ENCODE measurements at places on chromosomes 5 and 9.

DNA sequence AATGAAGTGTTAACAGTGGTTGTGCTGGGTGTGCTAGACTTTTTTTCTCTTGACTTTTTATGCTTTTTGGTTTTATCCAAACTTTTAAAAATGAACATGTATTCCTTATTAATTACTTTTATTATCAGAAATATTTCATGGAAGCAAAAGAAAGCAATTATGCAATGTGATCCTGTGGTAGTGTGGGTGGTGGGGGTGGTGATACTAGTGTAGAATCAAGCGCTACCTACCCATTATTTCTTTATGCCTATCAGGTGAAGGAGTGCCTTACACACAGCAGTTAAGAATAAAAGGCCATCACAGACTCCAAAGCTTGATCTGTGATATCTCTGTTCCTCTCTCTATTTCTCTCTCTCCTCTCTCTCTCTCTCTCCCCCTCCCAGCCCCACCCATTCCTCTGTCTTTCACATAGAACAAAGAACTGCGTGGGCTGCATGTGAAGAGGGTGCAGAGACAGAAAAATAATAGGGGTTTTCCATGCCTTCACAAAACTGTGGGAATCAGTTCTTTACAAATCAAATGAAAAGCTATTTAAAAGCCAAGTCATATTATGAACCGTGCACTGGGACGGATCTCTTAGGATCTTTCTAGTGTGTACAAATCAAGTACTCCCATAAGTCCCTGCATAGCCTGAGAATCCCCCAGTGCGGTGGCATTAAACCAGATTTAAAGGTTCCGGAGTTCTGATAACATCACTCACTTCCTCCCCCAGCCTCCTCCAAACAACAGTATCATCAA is 351.2 kb downstream of the RAB3C start:
- no peak for DNase-seq

DNA sequence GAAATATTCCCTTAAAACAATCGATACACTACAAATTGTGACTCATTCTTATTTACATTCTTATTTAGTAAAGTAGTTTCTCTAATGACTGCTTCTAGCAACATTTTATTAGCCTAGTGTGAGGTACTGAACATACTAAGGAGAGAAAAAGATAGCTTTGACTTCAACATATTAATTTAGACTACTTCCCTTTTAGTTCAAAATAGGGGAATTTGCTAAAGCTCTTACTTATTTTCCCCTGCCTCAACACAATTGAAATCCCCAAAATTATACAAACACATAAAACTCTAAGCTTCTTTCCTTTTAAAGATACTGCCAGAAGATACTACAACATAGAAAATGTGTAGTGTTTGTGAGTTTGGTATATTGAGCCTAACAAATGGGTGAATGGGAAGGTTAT is 55.2 kb downstream of the ANXA1 start:
- no peak for DNase-seq

DNA sequence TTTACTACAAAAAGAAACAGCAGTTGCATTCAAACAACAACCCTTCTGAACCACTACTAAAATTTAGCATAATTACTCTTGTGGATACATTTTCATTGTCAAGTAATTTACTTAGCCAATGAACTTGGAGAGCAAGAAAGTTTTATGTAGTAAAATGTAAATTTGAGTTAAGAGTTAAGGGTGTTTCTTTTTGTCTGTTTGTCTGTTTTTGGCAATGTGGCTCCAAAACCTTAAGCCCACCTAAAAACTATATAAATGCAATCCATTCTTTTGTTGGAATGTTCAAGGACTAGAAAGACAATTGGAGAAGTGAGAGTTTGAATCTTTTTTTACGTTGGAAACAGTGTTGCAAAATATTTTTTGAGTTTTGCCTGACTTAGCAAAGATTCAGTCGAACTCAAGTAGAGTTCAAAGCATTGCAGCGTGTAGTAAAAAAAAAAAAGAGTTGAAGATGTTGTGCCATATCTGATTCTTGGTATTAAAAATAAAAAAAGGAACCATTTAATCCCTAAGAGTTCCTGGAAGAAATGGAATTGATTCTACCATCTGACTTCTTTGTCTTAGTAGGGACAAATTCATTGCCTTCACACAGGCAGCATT is 867 bp downstream of the SYK start:
- no peak for DNase-seq

GRCh38 chr5:39521940-39522590 is 97.3 kb upstream of the DAB2 start:
- no peak for DNase-seq

- peak; percentile 94 for DNase-seq
Measured at GRCh38 chr9:91817493-91818224, 132.4 kb downstream of the ROR2 start.

DNA sequence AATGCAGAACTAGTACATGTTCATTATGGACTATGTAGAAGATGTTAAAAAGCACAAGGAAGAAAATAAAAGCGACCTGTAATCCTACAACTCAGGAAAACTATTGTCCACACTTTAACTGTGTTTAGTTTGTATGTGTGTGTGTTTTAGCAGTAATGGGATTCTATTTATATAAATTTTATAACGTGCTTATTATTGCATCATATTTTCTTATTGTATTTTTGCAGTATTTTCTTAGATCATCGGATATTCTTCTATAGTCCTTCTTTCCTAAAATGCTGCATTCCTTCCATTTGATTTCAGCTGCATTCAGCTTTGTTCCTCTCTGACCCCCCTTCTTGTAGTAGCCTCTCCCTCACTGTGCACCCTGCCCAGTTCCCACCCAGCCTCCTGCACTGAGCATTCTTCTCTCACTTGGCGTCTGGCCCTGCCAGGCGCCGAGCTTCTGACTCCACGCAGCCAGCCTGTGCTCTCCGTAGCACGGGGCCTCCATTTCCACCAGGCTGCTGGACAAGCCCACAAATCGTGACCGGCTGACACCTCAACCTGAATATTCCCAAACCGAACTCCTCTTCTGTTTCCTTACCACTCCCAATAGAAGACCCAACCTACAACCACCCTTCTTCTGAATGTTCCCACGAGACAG is 39.9 kb downstream of the MVB12B start:
- DNase-seq, result peak; percentile 31

DNA sequence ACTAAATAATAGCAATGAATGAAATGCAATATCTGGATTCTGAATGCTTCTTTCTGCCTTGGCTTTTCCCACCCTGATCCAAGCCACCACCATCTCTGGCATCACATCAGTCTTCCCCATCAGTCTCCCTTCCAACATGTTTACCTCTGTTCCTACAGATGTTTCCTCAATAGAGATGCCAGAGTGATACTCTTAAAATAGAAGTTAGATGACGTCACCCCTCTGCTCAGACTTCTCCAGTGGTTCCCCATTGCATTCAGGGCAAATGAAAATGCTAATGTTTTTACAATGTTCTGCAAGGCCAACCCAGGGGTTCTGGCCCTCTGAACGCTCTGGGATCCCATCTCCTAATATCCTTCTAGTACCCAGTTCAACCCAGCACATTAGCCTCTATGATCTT is 305.8 kb downstream of the TRIM32 start:
- no peak for DNase-seq

DNA sequence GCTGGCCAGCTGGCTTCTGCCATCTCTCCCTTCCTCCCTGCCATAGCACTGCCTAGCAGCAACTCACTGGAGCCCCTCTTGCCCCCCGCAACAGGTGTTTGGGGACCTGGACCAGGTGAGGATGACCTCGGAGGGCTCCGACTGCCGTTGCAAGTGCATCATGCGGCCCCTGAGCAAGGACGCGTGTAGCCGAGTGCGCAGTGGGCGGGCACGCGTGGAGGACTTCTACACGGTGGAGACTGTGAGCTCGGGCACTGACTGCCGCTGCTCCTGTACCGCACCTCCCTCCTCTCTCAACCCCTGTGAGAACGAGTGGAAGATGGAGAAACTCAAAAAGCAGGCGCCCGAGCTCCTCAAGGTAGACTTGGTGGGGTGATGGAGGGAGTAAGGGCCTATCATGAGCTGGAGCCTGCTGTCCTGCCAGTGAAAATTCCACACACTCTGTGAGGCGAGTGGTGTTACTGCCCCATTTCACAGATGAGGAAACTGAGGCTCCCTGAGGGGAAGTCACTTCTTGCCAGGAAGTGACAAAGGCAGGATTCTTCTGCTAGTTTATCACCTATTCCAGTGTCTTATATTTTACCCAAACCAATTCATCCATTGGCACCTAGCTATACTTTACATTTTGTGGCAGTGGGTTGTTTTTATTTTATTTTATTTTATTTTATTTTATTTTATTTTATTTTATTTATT is 10.1 kb downstream of the OLFML2A start:
- DNase-seq, result no peak
